Colonic mucosa (tissue), 4 donors: ENCODE measurements at places on chromosomes 7 and 10. TPM values are rescaled to one million over a fixed set of nuclear protein-coding genes. Genes with fewer than 3 reads are reported as not detected.

GRCh38 chr7:90067171-90067570, 87.1 kb upstream of the STEAP1 start:
- no peak for DNase-seq

Gene FGL2
- total RNA-seq = 6.4 TPM

DNA sequence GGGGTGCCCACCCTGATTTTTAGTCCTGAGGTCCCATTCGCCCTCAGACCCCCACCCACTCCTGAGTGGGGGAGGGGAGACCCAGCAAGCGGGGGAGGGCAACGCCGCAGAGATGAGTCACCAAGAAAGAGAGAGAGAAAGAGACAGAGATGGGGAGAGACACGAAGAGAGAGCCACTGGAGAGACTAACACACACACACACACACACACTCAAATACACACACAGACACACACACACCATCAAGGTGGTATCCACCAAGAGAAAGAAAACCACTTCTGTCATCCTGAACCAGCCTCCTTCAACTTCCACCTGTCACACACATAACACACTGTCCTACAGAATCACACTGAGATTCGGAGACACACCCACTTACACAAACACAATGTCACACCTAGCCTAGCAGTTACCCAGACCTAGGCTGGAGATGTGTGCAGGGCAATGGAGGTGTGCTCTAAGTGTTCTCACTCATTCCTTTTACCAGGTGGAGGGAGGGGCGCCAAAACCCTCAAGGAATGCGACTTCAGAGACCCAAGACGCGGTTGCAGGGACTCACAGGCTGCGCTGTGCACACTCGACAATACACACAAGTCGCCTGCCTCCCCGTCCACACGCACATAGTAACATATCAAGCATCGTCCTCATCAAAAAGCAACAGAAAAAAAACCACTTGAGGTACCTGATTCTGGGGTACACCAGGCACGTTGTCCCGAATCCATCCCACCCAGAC, 3.9 kb upstream of the VGF start:
- DNase-seq = no peak

GRCh38 chr7:145692237-145692950, 424.2 kb upstream of the CNTNAP2 start:
- DNase-seq = peak; percentile 27

Gene ANKIB1
- total RNA-seq = 41.5 TPM

DNA sequence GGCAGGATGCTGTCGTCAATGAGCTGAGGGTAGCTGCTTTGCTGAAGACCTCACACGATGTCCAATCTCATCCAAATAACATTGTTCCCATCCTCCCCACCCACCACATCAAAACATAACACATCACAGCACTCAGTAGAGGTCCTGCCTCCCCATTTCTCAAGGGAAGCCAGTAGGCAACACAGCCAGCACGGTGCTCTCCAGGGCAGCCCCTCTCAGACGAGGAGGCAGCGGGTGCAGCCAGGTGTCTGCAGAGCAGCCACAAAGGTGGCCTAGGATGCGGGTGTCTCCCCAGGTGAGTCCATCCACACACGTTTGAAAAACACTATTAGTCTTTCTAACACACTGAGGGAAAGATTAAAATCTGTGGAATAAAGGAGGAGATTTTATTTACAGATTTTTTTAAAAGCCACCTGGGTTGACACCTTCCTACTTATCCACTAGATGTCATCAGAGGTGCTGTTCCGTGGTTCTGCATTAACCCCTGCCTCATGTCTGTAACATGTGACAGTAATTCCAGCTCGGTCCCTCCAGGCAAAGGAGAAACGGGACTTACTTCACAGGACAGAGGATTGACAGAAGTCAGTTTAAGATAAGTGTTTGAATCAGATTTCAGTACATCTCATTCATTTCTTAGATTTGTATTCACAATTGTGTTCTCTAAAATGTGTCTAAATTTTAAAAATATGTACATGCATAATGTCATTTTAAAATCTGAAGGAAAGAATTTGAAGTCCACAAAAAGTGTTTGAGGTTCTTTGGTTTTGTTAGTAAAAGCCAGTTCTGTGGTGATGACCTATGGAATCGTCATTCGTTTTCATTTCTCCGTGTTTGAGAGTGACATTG, 68.0 kb downstream of the LANCL2 start:
- no peak for DNase-seq

- no peak for DNase-seq
Observed at GRCh38 chr10:108204528-108205305, 1040.2 kb upstream of the SORCS1 start.
